ENCODE measurements at places on chromosomes 6 and 20. TPM values are rescaled to one million over a fixed set of nuclear protein-coding genes. Genes with fewer than 3 reads are reported as not detected.
A peak's percentile ranks its signal among the peaks of the same experiment; 100 is the strongest.

- no peak for DNase-seq
These were observed 210.3 kb downstream of the FOXA2 start for GRCh38 chr20:22374066-22374465.

GRCh38 chr6:67680297-67680932, 954.7 kb upstream of the ADGRB3 start:
- no peak for DNase-seq

GRCh38 chr6:132025468-132025867, 74.3 kb upstream of the CCN2 start:
- no peak for DNase-seq

Gene B3GALT4
- 25.4 TPM for total RNA-seq

Gene ATP6V1G2
- 4.1 TPM for total RNA-seq

Gene BTN1A1
- not detected for total RNA-seq

DNA sequence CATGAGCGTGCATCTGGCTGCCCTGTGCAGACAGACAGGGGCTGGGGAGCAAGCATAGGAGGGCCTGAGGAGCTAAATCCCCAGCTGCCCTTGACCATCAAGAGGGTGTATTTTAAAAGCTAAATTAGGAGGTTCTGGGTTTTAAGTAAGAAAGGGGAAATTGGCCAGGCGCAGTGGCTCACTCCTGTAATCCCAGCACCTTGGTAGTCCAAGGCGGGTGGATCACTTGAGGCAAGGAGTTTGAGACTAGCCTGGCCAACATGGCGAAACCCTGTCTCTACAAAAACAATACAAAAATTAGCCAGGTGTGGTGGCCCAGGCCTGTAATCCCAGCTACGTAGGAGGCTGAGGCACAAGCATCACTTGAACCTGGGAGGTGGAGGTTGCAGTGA, 27.8 kb downstream of the SERPINB6 start:
- peak; percentile 7 for DNase-seq

GRCh38 chr6:81265106-81265505, 487.4 kb downstream of the TENT5A start:
- no peak for DNase-seq

Gene C20orf202
- 0.66 TPM for total RNA-seq

DNA sequence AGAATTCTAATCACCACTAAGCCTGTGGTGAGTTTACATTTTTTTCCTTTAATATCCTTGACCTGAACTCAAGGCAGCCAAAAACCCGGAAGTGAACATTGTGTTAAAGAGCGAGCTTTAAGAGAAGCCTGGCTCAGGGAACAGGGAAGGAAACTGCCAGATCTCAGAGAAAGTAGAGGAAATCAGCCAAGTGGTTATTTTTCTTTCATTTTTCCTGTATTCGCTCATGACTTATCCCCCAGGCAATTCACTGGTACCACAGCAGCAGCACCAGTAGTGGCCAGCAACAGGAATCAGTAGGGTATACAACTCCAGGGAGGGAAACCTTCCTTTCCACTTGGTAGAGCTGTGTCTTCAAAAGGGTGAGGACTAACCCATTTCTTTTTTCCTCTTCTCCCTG, 89.6 kb upstream of the HMGCLL1 start:
- no peak for DNase-seq

DNA sequence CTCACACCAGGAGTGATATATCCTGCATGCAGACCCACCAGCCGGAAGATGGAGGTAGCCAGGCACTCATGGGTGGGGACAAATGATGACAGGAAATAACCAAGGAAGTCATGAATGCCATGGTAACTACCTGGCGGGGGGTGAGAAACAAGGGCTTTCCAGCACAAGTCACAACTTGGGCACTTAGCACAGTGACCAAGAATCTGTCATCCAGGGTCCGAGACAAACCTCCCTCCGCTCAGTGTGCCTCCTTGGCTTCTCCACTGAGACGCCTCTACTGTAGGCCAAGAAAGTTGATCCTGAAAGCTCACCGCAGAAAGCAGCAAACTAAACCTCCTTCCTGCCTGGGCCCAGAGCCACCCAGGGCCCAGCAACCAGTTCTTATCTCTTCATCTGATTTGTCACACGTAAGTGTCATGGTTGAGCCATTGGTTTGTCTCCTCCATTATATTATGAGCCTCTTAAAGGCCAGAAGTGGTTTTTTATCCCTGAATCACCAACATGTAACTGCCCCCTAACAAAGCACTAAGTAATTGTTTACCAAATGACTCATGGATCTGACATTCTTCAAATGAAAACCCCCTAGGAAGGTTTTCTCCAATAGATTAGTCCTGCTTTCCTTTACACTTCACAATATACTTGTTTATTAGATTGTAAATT, 84.3 kb upstream of the TAB2 start:
- DNase-seq, result no peak

GRCh38 chr6:46652232-46652602, 401 bp downstream of the CYP39A1 start:
- no peak for DNase-seq

DNA sequence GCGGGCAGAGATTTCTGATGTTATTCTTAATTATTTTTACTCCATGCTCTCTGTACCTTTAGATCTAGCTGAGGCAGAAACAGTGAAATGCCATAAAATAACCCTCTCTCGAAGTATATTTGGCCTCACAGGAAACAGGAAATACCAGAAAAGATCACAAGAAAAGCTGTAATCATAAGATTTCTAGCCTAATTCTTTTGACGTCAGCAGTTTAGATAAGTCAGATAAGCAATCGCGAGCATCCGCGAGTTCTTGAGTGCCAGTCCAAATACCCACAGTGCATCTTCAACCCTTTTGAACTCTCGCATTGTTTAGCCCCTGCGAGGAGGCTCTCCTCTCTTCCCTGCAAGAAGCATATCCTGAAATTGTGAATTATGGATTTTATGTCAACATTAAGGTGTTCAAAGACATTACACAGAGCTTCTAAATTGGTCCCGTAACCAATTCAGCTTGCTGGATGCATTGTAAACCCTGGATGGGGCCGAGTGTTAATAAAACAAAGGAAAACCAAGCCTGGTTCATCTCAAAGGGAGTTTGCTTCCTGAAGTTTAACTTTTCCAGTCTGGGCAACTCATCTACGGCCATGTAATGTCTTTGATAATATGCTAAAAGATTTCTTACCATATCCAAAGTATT, 198.9 kb downstream of the MTFR2 start:
- no peak for DNase-seq

All from mucosa of gallbladder (tissue), 1 donor.